ENCODE measurements at places on chromosomes 7 and 10.

DNA sequence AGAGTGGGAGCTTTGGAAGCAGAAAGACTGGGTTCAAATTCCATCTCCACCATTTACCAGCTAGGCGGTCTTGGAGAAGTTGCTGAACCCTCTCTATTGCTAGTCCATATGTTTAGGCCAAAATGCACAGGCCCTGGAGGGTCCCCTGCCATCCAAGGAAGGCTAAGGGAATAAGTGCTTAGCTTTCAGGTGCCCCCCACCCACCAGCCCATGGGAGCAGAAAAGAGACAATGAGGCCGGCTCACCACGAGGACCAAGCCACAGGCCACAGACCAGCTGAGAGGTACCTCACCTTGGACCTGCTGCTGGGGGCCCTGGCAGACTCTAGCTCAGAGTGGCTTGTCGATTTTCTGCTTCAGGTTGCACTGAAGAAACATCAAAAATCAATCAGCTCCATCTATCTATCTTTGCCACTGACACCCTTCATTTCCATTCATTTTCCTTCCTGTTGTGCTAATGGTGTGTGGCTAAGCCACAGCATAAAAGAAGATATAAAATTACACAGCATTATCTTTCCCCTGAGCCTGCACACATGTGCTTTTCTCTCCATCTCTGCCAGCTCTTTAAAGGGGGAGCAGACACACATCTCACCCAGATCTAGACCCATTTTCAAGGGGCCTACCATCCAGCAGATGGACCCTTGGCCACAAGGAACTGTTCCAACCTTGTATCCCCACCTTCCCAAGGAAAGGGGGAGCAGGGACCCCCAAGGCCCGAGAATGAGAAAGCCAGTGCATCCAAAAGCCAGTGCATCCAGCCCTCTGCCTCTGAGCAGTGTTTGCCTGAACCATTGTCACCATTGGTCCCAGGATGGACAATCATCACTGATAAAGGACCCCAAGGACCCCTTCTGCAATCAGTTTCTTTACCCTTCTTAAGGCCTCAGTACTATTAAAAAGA, 65.4 kb downstream of the GRID1 start:
- no peak for DNase-seq

DNA sequence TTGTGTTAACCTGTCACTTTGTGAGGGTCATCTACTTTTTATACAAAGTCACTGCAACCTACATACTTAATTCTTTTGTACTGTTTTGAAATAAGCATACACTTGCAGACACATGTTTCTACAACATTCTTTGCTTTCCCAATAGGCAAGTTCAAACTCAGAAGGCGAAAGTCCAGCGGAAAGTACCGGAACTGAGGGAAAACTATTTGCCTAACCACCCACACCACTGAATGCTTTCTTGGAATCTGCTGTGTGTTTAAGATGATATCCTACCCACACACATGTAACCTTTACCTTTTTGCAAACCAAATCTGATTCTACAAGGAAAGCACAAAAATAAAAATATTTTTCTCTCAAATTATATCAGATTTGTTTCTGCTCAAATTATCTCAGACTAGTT, 139.4 kb upstream of the AGR3 start:
- DNase-seq, result no peak

- DNase-seq, result no peak
Observed at GRCh38 chr10:78605800-78606350, 462.9 kb upstream of the ZMIZ1 start.

DNA sequence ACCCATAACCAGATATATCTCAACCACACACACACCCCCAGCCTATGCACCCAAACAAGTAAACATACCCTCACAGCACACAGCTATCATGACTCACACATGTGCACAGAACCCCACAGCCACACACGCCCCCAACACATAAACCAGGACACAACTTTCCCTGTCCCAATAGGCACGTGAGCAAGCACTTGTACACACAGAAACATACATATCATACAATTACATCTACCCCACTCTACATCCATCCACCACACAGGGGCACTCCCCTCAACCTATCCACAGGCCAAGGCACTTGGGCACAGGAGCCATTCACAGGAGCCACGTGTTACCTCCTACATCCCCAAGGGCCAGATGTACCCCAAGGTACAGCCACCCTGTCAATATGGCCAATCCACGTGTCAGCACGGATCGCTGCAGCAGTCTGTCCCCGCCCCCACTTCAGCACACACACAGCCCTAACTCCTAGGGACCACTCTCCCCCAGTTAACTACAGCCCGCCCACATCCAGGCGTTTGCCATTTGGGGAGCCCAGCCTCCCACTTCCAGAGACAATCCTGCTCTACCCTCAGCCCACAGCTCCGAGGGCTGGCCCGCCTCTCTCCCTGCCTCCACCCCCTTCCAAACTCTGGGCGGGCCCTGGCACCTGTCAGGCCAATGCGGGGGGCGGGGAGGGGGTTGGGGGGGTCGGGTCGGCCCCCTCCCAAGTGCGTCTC, 163.5 kb downstream of the SH3PXD2A start:
- no peak for DNase-seq

DNA sequence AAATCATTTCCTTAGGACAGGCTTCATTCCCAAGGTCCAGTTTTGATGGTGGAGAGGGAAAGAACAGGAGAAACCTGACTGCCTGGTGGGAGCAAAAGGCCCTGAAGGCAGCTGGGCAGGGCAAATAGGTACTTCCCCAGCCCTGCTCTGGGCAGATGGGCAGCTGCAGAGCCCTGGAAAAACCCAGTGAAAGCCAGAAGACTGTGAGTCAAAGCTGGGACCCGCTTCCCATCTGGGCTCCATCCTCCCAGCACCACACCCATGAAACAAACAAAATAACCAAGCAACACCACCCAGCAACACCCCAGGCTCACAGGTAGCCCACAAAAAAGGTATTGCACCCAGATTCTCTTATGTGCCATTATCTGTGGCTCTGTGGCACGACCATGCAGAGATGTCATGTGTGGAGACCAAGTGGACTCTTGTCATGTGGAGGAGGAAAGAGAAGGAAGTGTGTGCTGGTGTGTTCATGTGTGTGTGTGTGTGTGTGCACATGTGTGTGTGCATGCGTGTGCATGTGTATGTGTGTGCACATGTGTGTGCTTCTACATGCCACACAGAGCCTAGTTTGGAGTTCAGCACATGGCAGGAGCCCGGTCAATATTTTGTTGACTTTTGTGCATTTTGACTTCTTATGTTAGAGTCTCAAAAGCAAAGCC, 9.8 kb downstream of the CLRN3 start:
- DNase-seq, result no peak

- DNase-seq, result no peak
Observed at GRCh38 chr10:4515721-4516120, 310.3 kb upstream of the AKR1E2 start.
